ENCODE measurements at places on chromosomes 5 and 9. TPM values are rescaled to one million over a fixed set of nuclear protein-coding genes. Genes with fewer than 3 reads are reported as not detected.

DNA sequence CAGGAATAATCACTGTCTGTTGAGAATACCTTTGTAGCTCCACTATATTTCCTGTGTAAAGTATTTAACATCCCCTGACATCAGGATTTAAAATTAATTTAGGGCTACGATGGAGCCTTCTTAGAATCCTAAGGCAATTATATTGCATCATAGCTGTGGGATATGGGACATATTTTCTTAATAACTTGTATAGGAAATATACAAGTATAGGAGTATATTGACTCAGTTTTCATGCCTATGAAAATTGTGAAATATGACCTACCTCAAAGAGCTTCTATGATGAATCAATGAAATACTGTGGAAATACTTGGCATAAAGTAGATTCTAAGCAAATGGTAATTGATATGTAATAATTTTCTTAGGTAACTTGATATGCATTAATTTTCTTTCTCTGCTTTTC is 221.0 kb upstream of the KLF4 start:
- DNase-seq = no peak

- peak; percentile 79 for DNase-seq
Observed at GRCh38 chr9:70924895-70925547, 196.4 kb downstream of the TRPM3 start.

The IGFBPL1 gene
- polyA plus RNA-seq = 0.67 TPM

DNA sequence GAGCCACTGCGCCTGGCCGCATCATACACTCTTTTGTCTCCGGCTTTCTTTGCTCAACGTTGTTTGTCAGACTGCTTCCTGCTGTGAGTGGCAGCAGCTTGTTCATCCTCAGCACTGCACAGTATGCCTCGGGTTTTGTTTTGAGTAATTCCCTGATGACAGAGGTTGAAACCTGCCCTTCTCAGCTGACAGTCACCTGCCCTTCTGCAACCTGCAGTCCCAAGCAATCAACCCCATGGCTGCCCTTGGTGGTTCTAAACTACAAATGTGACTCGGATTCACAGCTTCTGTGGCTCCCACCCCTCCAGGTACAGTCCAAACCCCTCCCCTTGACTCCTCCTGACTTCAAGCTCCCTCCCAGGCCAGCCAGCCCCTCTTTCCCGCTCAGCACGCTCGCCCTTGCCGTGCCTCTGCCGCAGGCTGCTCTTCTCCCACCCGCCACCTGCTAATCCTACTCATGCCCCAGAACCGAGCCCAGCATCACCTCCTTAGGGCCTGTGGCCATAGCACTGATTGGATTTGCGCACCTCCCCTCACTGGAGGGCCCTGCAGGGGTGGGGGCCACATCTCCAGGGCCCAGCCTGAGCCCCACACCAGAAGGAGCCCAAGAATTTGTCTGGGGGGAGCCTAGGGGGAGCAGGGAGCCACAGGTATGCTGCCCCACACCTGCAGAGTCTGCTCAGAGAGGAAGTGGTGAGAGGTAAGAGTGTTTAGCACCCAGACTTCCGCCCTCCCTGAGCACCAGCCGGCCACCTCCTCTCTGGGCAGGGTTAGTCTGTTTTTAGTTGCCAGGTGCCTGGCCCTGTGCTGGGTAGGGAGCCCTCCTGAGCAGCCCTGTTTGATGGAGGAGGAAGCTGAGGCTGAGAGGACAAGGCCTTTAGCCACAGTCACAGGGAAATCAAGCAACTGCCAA is 10.1 kb downstream of the EEIG1 start:
- no peak for DNase-seq

The NFX1 gene
- 26.0 TPM for polyA plus RNA-seq

The RMND5B gene
- 32.9 TPM for polyA plus RNA-seq

All from forelimb muscle (tissue), 1 donor.